ENCODE measurements at places on chromosomes 11 and 22. TPM values are rescaled to one million over a fixed set of nuclear protein-coding genes. Genes with fewer than 3 reads are reported as not detected.

The MOV10L1 gene
- 0.50 TPM for total RNA-seq

The YWHAH gene
- total RNA-seq, result 207 TPM

The KDM2A gene
- 63.3 TPM for total RNA-seq

The UBQLNL gene
- total RNA-seq, result 0.22 TPM

The APOL3 gene
- total RNA-seq, result 5.9 TPM

GRCh38 chr11:8688414-8689362 lies 6.1 kb downstream of the RPL27A start:
- H3K4me3 ChIP-seq, result peak overlapping the region; percentile 50
- DNase-seq, result peak; percentile 96
- H3K27ac ChIP-seq, result peak overlapping the region; percentile 86
- peaks cover 13% of the 10 kb centered on the region for H3K36me3 ChIP-seq
- peaks cover 20% of the 10 kb centered on the region for H3K4me1 ChIP-seq

- H3K36me3 ChIP-seq, result no peaks in the 10 kb centered on the region
- DNase-seq, result no peak
- H3K4me1 ChIP-seq, result peaks cover 5% of the 10 kb centered on the region
These were observed 478 bp upstream of the CD248 start for GRCh38 chr11:66317322-66317722.

DNA sequence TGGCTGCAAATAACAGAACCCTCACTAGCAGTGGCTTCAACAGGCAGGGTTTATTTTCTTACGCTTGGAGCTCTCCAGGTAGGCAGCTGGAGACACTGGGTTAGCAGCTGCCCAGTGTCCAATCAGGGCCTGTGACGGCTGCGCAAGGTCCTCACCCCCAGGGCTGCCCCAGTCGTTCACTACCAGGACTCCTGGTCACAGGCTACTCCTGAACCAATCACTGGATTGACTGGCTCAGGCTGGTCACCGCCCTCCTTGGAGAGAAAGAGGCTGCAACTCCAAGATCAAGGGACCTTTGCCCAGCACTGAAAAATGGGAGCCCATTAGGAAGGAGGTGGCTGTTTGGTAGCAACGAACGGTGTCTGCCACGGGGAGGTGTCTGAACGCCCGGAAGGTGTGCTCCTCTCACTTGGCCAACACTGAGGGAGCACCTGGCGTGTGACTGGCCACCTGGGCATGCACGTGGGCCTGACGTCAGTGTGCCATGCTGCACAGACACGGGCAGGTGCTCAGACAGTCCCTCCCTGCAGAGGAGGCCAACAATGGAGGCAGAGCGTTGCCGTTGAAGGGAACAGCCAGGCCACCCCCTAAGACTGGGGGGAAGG lies 5.1 kb downstream of the ARSA start:
- peak overlapping the region; percentile 85 for H3K27ac ChIP-seq
- peaks cover 8% of the 10 kb centered on the region for H3K4me1 ChIP-seq
- H3K36me3 ChIP-seq, result no peaks in the 10 kb centered on the region

DNA sequence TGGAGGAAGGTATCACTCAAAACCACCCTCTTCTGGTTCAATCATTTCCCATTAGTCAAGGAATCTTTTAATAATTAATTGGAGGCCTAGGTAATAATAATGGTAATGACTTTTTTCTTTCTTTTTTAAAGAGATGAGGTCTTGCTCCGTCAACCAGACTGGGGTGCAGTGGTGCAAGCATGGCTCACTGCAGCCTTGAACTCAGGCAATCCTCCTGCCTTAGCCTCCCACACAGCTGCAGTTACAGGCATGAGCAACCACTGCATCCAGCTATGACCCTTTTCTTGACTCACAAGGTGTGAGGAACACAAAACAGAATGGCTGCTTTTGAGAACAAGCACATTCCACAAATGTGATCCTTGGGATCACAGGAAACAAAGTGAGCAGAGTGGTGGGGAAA lies 3.6 kb downstream of the POLDIP3 start:
- H3K4me1 ChIP-seq, result peaks cover 20% of the 10 kb centered on the region
- no peak for DNase-seq
- H3K4me3 ChIP-seq, result no peak overlapping the region
- no peaks in the 10 kb centered on the region for H3K27me3 ChIP-seq
- H3K36me3 ChIP-seq, result no peaks in the 10 kb centered on the region

DNA sequence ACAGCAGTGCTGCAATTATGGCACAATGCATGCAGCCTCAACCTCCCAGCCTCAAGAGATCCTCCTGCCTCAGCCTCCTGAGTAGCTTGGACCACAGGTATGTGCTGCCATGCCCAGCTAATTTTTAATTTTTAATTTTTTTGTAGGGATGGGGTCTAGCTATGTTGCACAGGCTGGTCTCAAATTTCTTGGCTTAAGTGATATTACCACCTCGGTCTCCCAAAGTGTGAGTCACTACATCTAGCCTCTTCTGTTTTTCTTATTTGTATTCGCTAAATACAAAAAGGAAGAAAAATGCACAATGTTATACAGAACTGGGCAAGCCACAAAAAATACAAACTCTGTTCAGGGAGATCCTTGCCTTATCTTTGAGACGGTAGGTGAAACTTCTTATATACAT lies 62.1 kb downstream of the DDI1 start:
- DNase-seq, result no peak
- H3K4me1 ChIP-seq, result no peaks in the 10 kb centered on the region
- no peak overlapping the region for H3K27ac ChIP-seq
- H3K4me3 ChIP-seq, result no peak overlapping the region
- no peaks in the 10 kb centered on the region for H3K36me3 ChIP-seq
- no peaks in the 10 kb centered on the region for H3K27me3 ChIP-seq

DNA sequence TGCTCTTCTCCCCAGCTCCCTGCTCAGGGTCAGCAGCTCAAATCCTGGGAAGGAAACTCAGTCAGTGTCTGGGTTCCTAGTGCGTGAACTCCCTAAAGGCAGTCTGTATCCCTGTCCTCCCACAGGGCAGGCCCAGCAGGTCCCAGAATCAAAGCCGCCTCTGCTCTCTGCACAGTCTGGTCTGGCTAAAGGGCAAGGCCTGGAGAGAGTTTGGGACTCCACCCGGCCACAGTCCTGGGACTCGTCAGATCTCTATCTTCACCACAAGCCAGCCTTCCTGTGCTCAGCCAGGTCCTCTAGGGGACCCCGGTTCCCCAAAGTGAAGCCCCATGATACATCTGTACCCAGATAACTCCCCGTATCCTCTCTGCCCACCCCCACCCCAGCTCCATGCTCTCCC lies 56.2 kb upstream of the CSNK2A3 start:
- H3K27me3 ChIP-seq, result no peaks in the 10 kb centered on the region
- H3K36me3 ChIP-seq, result no peaks in the 10 kb centered on the region
- no peak overlapping the region for H3K4me3 ChIP-seq
- H3K27ac ChIP-seq, result no peak overlapping the region
- no peak for DNase-seq

- peak within 1 kb of the TSS; percentile 43 for H3K27ac ChIP-seq
- no peaks in the 10 kb centered on the region for H3K27me3 ChIP-seq
- H3K4me3 ChIP-seq, result no peak within 1 kb of the TSS
- H3K4me1 ChIP-seq, result no peaks in the 10 kb centered on the region
- H3K36me3 ChIP-seq, result no peaks in the 10 kb centered on the region
These were observed at the start of gene MS4A7 for GRCh38 chr11:60378354-60378753. TSS of gene MS4A7 (plus strand) at chr11:60378532. CDS start at chr11:60383142, 4,610 bp downstream.

DNA sequence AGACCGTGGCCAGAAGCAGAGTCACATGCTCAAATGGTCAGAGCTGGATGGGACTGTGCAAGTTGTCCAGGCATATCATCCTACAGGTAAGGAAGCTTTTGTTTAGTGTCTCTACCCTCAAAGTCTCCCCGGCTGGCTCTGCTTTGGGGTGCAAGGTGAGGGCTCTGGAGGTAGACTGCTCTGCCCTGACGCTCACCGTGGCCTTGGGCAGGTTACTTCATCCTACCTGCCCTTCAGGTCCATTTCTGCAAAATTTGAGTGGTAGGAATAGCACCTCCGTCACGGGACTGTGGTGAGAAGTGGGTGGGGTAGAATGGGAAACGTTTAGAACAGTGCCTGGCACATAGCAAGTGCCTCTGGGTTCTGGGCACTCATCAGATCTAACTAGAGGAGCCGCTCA lies 42.2 kb downstream of the NAT10 start:
- H3K27me3 ChIP-seq, result no peaks in the 10 kb centered on the region
- no peak overlapping the region for H3K27ac ChIP-seq
- H3K4me3 ChIP-seq, result no peak overlapping the region
- H3K36me3 ChIP-seq, result peaks cover 21% of the 10 kb centered on the region

- H3K36me3 ChIP-seq, result no peaks in the 10 kb centered on the region
- H3K27me3 ChIP-seq, result no peaks in the 10 kb centered on the region
- no peak overlapping the region for H3K4me3 ChIP-seq
- no peak for DNase-seq
- no peaks in the 10 kb centered on the region for H3K4me1 ChIP-seq
- H3K27ac ChIP-seq, result no peak overlapping the region
These were observed 181.5 kb downstream of the MAML2 start for GRCh38 chr11:96161307-96162089.

GRCh38 chr11:61280883-61281580 lies 14.1 kb downstream of the VWCE start:
- no peak overlapping the region for H3K4me3 ChIP-seq
- H3K27ac ChIP-seq, result no peak overlapping the region
- H3K27me3 ChIP-seq, result no peaks in the 10 kb centered on the region
- no peaks in the 10 kb centered on the region for H3K4me1 ChIP-seq

- no peak overlapping the region for H3K4me3 ChIP-seq
- no peaks in the 10 kb centered on the region for H3K27me3 ChIP-seq
- H3K4me1 ChIP-seq, result no peaks in the 10 kb centered on the region
- no peak for DNase-seq
- H3K36me3 ChIP-seq, result peaks cover 17% of the 10 kb centered on the region
These were observed 27.9 kb upstream of the NAP1L4 start for GRCh38 chr11:3020011-3020410.
